ENCODE measurements at places on chromosomes 7 and 10. TPM values are rescaled to one million over a fixed set of nuclear protein-coding genes. Genes with fewer than 3 reads are reported as not detected.

ADAM22 gene
- 1.6 TPM for total RNA-seq

RBM33 gene
- total RNA-seq, result 93.3 TPM

TDRD1 gene
- total RNA-seq, result 0.55 TPM

TRIM50 gene
- total RNA-seq, result not detected

ZP3 gene
- 6.7 TPM for total RNA-seq

TMEM196 gene
- total RNA-seq, result not detected

GOLGA7B gene
- 15.0 TPM for total RNA-seq

ANAPC16 gene
- 109 TPM for total RNA-seq

MAPK8 gene
- 31.9 TPM for total RNA-seq

CACNA2D1 gene
- total RNA-seq, result not detected

OPN1SW gene
- total RNA-seq, result not detected

NKX1-2 gene
- total RNA-seq, result not detected

TLX1 gene
- not detected for total RNA-seq

MYH16 gene
- total RNA-seq, result not detected

INPP5F gene
- 10.9 TPM for total RNA-seq

KDM7A gene
- total RNA-seq, result 17.4 TPM

CRYGN gene
- 0.13 TPM for total RNA-seq

TLL2 gene
- not detected for total RNA-seq

TECPR1 gene
- 124 TPM for total RNA-seq

ANXA7 gene
- total RNA-seq, result 82.9 TPM

TEX36 gene
- total RNA-seq, result not detected

CFAP43 gene
- total RNA-seq, result not detected

GLI3 gene
- not detected for total RNA-seq

OR2A7 gene
- 4.5 TPM for total RNA-seq

PDE1C gene
- not detected for total RNA-seq

ZNF32 gene
- total RNA-seq, result 23.4 TPM

CCL26 gene
- not detected for total RNA-seq

UBN2 gene
- 11.9 TPM for total RNA-seq

TAS2R5 gene
- total RNA-seq, result 1.5 TPM

PRKAG2 gene
- 29.2 TPM for total RNA-seq

WNT2 gene
- total RNA-seq, result not detected

KLLN gene
- 0.70 TPM for total RNA-seq

LRIT1 gene
- not detected for total RNA-seq

CTAGE4 gene
- 4.5 TPM for total RNA-seq

ZC3HAV1 gene
- total RNA-seq, result 143 TPM

HMX2 gene
- not detected for total RNA-seq

NRAP gene
- total RNA-seq, result not detected

MRLN gene
- not detected for total RNA-seq

C10orf67 gene
- 0.18 TPM for total RNA-seq

HKDC1 gene
- total RNA-seq, result 9.6 TPM

NPSR1 gene
- total RNA-seq, result not detected

SP4 gene
- 35.2 TPM for total RNA-seq

FBH1 gene
- total RNA-seq, result 68.6 TPM

IL6 gene
- 5.8 TPM for total RNA-seq

CHAT gene
- not detected for total RNA-seq

Measured in activated naive CD4-positive, alpha-beta T cell treated with anti-CD3 and anti-CD28 coated beads, Interleukin-2, amount 10 ng/mL, durations not matched to agents 5 hours and 36 hours (primary cell).